Amygdala (tissue), 56 donors: ENCODE measurements at places on chromosomes 16 and 17.

- DNase-seq: no peak
Measured at GRCh38 chr17:40343219-40344119, 21.1 kb downstream of the GJD3 start.

DNA sequence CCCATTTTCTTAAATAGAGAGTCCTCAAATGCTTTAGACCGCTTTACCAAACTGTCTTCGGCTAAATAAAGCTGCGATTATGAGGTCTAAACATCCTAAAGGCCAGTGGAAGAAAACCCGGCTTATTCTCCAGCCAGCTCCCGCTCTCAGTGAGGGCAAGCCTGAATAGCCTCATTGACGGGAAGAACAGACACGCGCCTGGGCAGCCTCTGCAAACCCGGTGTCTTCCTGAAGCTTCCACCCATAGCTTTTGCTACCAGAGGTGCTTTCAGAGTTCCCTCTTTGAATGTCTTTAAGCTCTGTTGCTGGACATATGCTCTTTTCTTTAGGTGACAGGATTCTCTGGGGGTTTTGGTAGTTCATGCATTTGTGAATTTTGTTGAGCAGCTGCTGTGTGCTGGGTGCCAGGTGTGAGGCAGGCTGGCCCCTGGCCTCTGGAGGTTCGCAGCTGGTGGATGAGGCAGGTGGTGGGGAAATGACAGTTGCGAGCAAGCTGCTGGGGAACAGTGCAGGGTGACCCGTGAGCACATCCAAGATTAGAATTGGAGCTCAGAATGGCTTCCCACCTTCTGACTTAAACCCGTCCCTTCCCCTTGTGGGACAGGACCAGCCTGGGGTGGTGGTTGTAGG is 44.7 kb downstream of the CRISPLD2 start:
- no peak for DNase-seq

DNA sequence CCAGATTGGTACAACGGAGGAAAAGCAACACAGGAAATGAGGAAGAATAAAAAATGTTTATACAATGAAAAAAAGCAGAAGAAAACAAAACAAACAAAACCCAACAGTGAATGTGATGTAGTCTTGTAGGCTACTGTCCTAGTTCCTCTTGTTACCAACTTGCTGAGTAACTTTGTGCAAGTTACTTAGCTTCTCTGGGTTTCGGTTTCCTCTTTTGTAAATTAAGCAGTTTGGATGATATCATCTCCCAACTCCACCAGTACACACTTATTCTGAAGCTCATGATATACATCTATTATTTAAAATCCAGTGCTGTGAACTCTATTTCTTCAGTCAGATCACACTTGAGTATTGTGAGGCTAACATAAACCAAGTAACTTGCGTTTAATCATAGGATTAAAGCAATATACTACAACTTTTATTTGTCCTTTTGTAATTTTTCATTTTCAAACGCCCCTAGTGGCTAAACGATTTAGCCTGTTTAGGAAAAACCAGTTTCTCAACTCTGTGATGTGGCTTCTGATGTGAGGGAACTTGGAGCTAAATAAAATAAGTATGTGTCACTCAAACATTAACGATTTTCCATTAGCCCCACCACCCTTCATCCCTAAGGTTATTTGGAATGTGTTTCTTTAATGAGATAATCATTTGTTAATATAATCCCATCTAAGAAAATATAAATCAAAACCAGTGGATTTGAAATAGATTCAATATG is 1.4 kb upstream of the UNK start:
- DNase-seq: no peak

GRCh38 chr17:62067165-62068145 is 2.4 kb upstream of the MED13 start:
- DNase-seq: no peak

GRCh38 chr16:66081775-66082366 is 284.6 kb upstream of the CDH5 start:
- DNase-seq: no peak

GRCh38 chr17:78038748-78039288 is 80.3 kb downstream of the TNRC6C start:
- no peak for DNase-seq

- DNase-seq: peak; percentile 37
Measured at GRCh38 chr16:27235055-27235937, 32.0 kb downstream of the KDM8 start.

DNA sequence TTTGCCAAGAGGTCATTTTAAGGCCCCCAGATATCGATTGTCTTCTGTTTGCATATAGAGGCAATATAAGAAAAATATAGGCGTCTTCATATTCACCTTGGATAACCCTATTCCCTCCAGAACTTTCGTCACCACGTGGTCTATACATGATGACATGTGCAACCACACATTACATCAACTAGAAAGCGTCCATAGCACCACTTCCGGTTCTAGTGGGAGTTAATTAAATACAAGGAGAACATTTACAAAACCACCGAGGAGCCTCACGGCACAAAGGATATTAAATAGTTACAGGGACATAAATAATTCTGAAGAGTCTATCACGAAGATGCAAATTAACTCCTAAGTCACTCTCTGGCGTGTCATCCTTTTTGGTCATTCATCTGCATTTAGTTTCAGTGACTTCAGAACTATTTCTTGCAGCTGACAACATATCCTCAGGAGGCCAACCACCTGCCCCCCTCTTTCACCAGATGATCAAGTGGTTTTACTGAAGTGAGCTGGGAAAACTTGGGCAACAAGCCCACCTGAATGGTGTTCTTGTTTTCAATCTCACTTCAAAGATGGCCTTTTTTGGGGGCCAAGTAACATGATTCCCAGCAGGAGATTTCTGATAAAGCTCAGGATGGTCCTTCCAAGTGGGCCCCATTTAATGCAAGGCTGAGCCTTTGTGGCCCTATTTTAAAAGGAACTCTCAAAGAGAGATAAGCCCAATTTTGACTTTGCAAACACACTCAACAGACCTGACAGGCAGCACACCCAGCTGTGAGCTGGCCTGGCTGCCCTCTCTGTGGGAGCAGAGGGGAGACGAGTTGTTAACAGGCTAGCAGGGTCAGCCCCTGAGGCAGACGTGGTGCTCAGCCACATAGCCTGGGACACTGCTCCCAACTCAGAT is 15.3 kb downstream of the CMTM3 start:
- DNase-seq: no peak

DNA sequence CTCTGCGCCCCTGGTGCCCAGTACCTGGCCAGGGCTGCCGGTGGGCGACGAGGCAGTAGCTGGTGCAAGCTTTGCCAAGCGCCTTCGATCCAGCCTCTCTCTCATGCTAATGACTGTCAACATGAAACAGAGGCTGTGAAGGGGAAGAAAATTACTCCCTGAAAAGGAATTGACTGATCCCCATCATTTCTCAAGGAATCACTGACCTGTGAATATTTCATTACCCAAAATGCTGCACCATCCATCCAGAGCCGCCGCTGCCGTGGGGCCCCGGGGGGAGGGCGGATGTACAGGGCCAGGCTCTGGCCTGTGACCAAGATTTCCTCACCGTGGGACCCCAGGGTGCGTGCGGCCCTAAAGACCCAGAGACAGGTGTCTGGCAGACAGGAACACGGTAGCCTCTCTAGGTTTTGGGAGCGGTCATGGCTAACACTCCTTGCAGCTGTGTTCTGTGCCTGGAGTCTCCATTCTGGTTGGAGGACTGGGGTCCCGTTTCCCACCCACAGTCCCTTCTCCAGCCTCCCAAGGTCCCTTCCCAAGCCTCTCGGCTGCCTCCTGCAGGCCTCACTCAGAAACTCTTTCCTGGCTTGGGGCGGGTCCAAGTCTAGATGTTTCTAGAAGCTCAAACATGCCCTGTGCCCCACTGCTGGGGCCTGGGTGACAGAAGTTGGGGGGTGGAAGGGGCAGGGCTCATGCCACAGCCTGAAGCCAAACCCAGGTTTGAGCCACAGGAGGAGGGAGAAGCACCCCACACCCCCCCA is 73.3 kb downstream of the ENGASE start:
- DNase-seq: no peak

- no peak for DNase-seq
Measured at GRCh38 chr16:80541306-80541694, 507 bp downstream of the DYNLRB2 start.

- DNase-seq: no peak
Measured at GRCh38 chr17:38461683-38462082, 33.4 kb downstream of the ARHGAP23 start.

- DNase-seq: no peak
Measured at GRCh38 chr17:58520843-58521430, 6.5 kb upstream of the MTMR4 start.

DNA sequence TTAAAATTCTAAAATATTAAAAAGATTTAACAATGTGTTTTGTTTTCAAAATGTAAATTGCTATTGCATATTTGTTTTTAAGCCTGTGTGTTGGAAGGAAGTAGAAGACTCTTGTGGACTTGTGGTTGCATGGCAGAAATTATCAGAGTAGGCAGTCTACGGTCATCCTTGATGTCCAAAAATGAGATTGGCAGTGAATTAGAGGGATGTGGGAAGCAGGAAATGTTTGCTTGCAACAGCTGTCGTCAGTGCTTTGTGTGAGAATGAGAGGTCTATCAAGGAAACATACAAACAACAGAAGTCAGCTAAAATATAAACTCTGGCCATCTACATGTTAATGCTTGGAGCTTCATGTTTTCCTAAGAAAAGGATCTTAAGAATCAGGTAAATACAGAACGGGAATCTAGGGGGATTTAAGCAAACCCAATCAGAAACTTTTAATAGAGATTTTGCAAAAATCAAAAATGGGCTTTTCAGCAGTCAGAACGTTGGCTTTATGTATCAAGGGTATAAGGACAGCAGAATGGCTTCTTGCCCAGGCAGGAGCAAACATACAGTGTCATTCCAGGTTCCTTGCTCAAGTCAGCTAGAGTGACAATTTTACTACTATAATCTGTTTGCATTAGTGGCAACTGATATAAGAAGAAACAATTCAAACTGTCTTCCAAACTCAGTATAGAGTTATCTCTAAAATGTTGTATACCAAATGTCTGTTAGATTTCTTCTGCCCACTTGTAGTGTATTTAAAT is 196.7 kb downstream of the CYB561 start:
- no peak for DNase-seq

DNA sequence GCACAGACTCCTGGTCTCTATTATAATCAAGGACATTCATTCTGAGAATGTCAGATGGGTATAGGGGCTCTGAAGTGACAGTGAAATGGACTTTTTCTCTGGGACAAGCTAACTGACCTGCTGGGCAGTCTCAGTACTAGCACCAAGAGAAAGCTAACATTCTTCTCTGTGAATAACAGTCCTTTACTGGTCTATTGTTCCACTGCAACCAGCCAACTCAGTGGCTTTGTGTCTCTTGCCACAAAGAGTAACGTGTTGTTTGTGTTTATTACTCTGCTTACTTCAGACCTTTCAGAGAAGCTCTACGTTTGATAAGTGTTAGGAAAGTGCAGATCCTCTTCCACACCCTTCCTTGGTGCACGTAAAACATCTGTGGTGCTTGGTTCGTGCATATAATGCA is 61.5 kb upstream of the BCAR1 start:
- DNase-seq: no peak

DNA sequence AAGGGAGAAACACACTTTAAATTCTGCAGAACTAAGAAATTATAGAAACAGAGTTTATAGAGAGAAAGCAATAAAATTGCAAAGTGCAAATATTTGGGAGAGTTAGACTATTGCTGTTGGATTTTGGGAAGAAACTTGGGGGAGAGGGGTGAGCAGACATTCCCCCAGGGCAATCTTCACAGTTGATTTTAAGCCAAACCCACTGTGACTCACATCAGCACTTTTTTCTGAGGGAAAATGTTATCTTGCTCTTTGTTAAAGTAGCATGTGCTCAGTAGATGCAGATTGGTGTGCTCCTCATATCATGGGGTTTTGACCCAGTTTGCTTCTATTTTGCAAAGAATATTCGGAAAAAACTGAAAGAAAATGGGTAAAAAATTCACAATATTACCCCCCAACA is 367.6 kb downstream of the CDH11 start:
- DNase-seq: no peak

GRCh38 chr17:17626840-17627239 is 35.3 kb upstream of the PEMT start:
- DNase-seq: no peak

DNA sequence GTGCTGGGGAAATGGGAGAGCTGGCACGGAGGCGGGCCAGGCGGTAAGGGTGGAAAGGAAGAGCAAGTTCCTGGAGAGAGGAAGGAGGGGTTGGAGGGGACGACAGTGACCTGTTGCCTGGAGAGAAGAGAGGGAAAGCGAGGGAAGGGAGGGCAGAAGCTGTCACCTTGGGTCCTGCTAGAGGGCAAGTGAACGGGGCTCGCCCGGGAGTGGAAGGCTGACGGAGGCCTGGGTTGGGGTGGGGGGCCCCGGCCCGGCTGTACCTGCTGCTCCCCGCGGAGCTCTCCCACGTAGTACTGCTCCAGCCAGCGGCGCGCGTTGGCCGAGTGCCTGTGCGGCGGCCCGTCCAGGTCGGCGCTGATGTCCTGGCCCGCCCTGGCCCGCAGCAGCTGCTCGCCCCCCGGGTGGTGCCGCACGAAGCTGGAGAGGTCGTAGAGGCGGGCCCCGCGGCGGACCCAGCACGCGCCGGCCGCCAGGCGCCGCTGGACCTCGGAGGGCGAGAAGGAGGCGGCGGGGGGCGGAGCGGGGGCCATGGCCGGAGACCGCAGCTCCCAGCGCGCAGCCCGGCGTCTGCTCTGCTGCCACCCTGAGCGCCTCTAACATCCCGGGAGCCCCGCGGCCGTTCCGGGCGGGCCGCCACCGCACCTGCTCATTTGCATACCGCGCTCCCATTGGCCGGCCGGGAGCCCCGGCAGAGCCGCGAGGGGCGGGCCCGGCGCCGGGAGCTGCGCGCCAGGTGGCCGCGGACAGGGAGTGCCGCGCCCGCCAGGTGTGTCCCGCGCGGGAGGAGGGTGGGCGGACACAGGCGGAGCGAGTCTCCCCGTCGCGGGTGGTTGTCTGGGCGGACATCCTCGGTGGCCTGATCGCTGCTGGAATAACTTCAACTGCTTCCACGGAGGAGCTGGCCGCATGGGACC is at the start of gene FA2H:
TSS of gene FA2H (minus strand) at position 598 of the 917 bp plus-strand sequence. CDS start at position 533, 65 bp downstream.
- DNase-seq: peak; percentile 86

DNA sequence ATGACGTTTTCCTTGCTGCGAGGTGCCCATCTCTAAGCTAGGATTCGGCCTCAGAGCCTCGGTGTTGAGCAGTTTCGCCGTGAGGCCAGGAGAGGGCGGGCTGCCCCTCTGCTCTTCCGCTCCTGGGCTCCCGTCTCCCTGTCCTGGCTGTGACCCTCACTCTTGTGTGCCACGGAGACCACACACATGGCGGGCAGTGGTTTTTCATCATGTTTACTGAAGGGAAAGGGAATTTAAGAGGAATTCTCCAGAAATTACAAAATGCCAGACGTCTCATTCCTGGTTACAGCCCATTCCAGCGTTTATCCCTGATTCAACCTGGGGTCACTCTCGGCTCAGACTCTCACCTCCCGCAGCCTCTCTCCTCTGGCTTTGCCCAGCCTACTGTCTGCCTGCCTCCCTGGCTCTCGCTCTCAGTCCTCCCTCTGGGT is 96.8 kb upstream of the ELAC2 start:
- no peak for DNase-seq
